ENCODE measurements at places on chromosomes 5 and 9.

DNA sequence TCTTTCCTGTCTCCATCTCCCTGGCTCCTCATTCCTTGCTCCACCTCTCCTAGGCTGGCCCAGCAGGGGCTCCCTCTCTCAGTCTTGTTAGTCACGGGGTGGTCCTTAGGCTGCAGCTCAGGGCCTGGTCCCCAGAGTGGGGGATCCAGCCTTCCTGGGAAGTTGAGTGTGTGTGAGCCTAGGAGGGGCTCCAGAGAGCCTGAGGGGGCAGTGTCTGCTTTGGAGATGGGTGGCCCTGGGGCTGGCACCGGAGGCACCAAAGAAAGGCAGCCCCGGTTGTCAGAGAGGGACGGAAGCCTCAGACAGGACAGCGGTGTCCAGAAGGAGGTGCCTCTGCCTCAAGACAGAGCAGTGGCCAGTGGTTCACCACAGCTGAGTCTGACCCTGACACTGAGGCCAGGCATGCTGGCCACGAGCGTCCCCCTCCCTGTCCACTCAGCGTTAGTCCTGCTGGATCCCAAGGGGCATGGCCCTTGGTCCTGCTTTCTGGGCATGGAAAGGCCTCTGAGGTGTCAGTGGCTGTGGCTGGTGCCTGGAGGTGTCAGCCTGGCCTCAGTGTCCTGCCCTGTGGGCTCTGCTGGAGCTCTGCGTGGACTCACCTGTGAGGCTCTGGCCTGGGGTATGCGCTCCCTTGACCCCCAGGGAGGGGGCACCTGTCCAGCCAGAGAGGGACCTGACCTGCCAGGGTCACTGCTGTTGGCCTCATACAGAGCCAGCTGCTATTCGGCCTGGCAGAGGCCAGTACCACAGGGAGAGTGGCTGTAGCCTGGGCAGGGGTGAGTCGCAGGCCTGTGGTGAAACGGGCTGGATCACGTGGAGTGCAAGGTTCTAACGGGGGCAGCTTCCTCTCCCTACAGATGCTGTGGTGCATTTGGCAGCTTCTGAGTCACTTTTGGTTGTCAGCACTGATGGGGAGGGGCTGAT, 130.6 kb downstream of the CACNA1B start:
- DNase-seq: no peak
- no peaks in the 10 kb centered on the region for H3K27me3 ChIP-seq
- H3K4me1 ChIP-seq: no peaks in the 10 kb centered on the region
- H3K27ac ChIP-seq: no peak overlapping the region
- peaks cover 2% of the 10 kb centered on the region for H3K36me3 ChIP-seq

- peaks cover 7% of the 10 kb centered on the region for H3K4me1 ChIP-seq
- H3K36me3 ChIP-seq: peaks cover 23% of the 10 kb centered on the region
- H3K27ac ChIP-seq: peak overlapping the region; percentile 66
- DNase-seq: no peak
- H3K4me3 ChIP-seq: no peak overlapping the region
These were observed 8.9 kb downstream of the F2R start for GRCh38 chr5:76724871-76725270.

DNA sequence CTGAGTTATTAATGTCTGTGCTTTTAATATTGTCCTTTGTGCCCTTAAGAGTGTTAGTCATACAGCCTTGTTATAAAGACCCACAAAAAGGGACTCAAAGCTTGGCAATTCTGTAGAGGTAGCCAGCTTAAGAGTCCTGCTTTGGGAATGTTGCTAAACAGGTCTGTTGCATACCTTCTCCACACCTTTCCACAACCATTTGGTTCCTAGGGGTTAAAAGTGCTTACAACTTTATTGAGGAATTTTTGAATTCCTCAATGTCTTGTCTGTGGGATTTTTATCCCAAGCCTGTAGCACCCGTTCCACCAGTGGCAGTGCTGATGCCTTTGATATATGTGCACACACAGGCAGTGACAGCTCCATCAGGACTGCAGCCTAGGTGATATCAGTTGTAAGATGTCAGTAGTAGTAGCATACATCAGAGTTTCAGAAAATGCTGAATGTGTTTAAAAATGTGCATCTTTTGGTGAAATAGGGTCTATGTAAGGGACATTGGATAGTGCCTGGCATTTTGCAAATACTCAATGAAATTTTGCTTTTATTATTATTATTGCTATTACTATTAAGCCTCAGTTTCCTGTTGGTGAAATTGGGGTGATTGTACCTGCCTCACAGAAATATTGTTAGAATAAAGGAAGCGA, 68.5 kb downstream of the WWC1 start:
- no peak overlapping the region for H3K27ac ChIP-seq
- H3K4me1 ChIP-seq: peaks cover 33% of the 10 kb centered on the region
- H3K4me3 ChIP-seq: no peak overlapping the region
- no peak for DNase-seq
- no peaks in the 10 kb centered on the region for H3K36me3 ChIP-seq

DNA sequence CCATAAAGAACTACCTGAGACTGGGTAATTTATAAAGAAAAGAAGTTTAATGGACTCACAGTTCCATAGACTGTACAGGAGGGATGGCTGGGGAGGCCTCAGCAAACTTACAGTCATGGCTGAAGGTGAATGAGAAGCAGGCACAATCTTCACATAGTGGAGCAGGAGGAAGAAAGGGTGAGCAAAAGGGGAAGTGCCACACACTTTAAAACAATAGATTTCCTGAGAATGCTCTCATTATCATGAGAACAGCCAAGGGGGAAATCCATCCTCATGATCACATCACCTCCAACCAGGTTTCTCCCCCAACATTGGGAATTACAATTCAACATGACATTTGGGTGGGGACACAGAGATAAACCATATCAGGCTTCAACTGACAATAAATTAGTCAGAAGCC, 664.9 kb downstream of the TAF11L14 start:
- no peak for DNase-seq
- no peak overlapping the region for H3K27ac ChIP-seq
- H3K27me3 ChIP-seq: no peaks in the 10 kb centered on the region

DNA sequence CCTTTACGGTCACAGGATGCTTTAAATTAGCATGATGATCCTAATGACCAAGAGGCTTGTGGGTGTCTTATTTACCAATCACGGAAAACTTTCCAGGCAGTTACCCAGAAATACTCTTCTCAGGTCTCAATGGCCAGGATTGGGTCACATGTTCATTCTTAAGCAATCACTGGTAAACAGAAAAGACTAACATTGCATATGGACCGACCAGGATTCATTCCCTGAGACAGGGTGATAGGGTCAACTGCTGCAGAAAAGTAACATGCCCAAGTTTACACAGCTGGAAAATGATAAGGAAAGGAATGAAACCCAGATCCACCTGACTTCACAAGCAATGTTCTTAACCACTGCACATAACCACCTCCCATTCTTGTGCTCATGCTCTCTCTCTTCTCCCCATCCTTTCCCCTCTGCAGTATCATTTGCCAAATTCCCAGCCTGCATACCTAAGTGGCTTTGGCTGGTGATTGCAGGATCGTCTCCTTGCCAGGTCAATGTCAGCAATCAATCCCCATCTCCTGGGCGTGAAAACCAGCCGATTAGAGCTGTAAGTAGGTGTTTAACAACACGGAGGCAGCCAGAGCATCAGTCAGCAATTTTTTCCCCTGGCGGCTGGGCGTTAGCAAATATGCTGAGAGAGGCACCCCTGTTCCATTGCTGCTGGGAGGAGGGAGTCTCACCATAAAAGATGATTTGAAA, 219.4 kb downstream of the NMUR2 start:
- no peak overlapping the region for H3K4me3 ChIP-seq
- no peak overlapping the region for H3K27ac ChIP-seq
- peaks cover 8% of the 10 kb centered on the region for H3K4me1 ChIP-seq
- H3K36me3 ChIP-seq: peaks cover 2% of the 10 kb centered on the region
- no peak for DNase-seq

DNA sequence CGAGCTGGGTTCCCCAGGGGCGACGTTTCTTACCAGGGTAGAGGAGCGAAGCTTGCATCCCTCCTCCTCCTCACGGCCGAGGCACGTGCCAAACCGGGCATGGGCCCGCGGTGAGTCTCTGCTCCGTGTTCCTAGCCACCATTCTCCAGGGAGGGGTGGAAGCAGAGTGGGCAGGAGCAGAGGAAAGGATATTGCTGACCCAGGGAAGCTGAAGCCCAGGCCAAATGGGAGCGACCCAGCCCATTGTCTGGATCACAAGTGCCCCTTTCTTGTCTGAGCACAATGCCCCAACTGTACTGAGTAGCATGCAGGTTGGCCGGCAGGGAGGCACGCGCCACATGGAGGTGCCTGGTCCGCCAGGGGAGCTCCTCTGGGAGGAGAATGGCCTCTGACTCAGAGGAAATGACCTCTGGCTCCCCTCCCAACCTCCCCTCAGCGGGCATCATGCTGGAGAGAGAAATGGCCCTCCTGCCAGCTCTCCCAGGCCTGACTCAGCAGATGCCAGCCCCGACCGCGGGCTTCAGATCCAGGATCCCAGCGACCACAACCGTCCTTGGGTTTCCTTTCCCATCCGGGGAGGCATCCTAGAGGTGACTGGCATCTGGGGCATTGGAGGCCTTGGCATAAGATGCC, 1.1 kb downstream of the PRR7 start:
- H3K4me3 ChIP-seq: peak overlapping the region; percentile 60
- peaks cover 48% of the 10 kb centered on the region for H3K4me1 ChIP-seq
- no peaks in the 10 kb centered on the region for H3K36me3 ChIP-seq
- H3K27ac ChIP-seq: no peak overlapping the region

DNA sequence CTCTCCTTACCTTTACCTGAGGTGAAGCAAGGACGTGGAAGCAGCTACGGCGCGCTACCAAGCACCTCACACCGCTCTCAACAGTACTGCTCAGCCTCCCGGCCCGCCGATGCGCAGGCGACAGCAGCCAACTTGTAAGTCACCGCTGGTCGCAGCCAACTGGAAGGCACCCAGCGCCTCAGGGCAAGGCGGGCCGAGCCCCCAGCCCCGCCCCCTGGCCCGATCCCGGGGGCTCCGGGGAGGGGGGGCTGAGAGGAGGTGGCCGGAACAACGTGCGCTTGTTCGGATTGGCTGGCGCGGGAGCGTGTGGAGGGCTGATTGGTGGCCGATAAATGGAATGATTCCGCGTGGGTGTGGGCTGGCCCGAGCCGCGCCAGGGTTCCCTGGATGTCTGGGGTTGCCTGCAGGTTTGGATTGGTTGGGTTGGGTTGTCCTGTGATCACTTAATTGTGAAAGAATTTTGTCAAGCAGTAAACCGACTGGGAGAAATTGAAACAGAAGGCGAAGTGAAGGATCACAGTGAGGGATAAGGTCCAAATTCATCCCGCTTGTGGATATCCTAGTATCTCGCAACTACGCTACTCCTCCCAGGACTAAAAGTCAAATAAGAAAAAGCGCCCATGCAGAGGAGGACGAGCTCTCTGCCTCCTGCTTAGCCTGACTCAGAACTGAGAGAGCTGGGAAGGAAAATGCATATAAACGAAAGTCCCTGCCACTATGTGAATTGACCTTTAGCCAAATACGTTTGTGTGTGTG, at the start of gene STARD4:
Gene STARD4, minus strand, starts transcription at position 161 of the 756 bp plus-strand sequence. CDS start 5,102 bp downstream, outside the sequence.
- DNase-seq: peak; percentile 95
- H3K4me3 ChIP-seq: peak within 1 kb of the TSS; percentile 95
- H3K4me1 ChIP-seq: peaks cover 53% of the 10 kb centered on the region
- peak within 1 kb of the TSS; percentile 100 for H3K27ac ChIP-seq

GRCh38 chr5:62306896-62307689, 1.1 kb downstream of the KIF2A start:
- H3K27me3 ChIP-seq: peaks cover 4% of the 10 kb centered on the region
- DNase-seq: peak; percentile 41
- H3K36me3 ChIP-seq: peaks cover 12% of the 10 kb centered on the region
- peak overlapping the region; percentile 95 for H3K27ac ChIP-seq
- H3K4me1 ChIP-seq: peaks cover 52% of the 10 kb centered on the region

DNA sequence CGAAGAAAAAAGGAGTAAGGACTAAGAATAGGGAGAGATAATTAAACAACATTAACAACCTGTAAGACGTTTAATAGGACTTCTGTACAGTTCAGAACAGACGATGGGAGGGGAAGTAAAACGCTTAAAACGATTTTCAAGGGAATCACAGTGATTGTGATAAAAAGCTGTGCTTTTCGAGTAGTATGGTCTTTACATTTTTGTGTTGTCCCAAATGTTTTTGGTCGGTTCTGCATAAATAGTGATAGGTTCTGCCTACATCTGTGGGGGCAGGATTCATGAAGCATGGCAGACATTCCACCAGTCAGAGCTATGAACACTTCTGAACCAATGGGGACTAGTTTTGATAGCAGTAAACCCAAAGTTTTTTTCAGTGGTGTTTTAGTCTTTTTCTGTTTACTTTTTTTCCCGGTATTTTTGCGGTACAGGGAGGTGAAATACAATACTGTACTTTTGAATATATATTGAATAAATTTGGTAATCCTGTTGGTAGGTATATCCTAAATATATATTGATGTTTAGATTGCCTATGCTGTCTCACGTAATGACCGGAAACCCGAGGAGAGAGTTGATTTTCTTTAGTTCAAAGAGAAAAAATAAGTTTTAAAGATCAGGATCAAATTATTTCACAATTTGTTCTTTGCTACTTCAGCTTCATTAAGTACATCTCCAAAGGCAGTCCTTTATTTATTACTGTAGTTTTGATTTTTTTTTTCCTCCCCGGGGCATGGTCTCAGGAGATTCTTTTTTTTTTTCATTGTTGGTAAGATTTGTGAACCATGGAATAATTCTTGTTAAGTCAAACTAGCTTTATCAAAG, 1.3 kb downstream of the ERBIN start:
- H3K36me3 ChIP-seq: peaks cover 3% of the 10 kb centered on the region
- H3K27me3 ChIP-seq: peaks cover 20% of the 10 kb centered on the region
- DNase-seq: no peak
- H3K4me1 ChIP-seq: peaks cover 41% of the 10 kb centered on the region
- peak overlapping the region; percentile 96 for H3K4me3 ChIP-seq
- H3K27ac ChIP-seq: peak overlapping the region; percentile 90

- H3K36me3 ChIP-seq: no peaks in the 10 kb centered on the region
- H3K27ac ChIP-seq: no peak overlapping the region
- H3K4me1 ChIP-seq: peaks cover 54% of the 10 kb centered on the region
- H3K4me3 ChIP-seq: no peak overlapping the region
- no peak for DNase-seq
- no peaks in the 10 kb centered on the region for H3K27me3 ChIP-seq
These were observed 74.5 kb upstream of the MAP1B start for GRCh38 chr5:72032788-72033187.
